ENCODE measurements at places on chromosomes 12 and 14.
A peak's percentile ranks its signal among the peaks of the same experiment; 100 is the strongest.

- no peak overlapping the region for H3K27ac ChIP-seq
- no peaks in the 10 kb centered on the region for H3K27me3 ChIP-seq
- DNase-seq: no peak
- no peak overlapping the region for H3K4me3 ChIP-seq
- H3K4me1 ChIP-seq: peaks cover 14% of the 10 kb centered on the region
- H3K36me3 ChIP-seq: no peaks in the 10 kb centered on the region
Measured at GRCh38 chr12:121613462-121613861, 12.9 kb upstream of the ORAI1 start.

GRCh38 chr12:62839869-62840660 lies 94.9 kb downstream of the PPM1H start:
- no peaks in the 10 kb centered on the region for H3K4me1 ChIP-seq
- H3K27ac ChIP-seq: no peak overlapping the region
- no peaks in the 10 kb centered on the region for H3K36me3 ChIP-seq
- no peaks in the 10 kb centered on the region for H3K27me3 ChIP-seq
- H3K4me3 ChIP-seq: no peak overlapping the region

GRCh38 chr12:104011253-104011652 lies 38.7 kb downstream of the GLT8D2 start:
- no peaks in the 10 kb centered on the region for H3K27me3 ChIP-seq
- DNase-seq: no peak
- H3K27ac ChIP-seq: no peak overlapping the region
- H3K36me3 ChIP-seq: no peaks in the 10 kb centered on the region
- H3K4me3 ChIP-seq: no peak overlapping the region
- H3K4me1 ChIP-seq: no peaks in the 10 kb centered on the region

DNA sequence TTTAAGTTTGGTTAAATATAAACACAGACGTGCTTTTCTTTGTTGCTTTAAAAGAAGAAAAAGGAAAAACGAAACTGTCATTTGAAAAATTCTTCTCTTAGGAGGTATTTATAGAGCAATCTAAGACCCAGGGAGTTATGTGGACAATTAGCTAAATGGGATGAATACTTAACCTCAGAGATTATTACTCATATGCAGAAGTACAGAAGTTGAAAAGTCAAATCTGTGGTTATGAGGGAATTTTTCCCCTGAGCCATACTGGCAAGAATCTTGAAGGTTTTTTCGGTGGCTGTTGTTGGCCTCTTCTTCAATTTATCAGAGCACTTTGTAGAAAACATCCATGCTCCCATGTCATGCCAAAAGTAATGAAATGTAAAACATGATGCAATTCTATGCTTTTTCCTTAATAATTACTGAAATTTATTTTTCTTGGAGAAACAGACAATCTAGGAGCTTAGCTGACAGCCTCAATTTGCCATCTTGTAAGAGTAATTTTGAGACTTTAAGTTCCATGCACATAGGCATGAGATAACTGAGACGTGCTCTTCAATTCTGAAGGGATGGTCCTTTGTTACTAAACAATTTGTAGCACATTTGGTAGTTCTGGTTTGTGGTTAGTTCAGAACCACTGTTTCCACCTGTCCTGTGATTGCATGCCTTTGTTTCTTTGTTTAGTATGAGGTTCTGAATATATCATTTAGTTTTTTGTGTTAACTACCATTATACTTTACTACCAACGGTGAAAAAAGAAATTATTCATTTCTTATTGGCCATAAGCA lies 126.6 kb downstream of the BCAT1 start:
- no peak for DNase-seq
- no peaks in the 10 kb centered on the region for H3K4me1 ChIP-seq
- no peak overlapping the region for H3K4me3 ChIP-seq
- H3K27ac ChIP-seq: no peak overlapping the region
- no peaks in the 10 kb centered on the region for H3K36me3 ChIP-seq

DNA sequence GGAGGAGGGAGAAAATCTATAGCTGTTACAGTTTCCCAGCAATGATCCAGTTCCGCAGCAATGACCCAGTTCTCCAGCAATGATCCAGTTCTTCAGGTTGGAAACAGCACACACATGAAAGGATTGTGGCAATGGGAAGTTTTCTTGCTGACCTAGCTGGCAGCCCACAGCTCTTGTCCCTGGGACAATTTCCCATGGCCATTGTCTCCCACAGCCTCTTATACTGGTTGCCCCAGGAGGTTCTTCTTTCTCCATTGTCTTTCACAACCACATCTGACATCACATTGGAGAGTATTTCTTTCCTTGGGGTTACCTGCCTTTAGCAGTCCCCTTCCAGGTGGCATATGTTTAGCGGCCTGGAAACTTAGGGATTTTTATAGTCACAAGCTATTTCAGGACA lies 209.8 kb upstream of the PLEKHG7 start:
- H3K4me1 ChIP-seq: no peaks in the 10 kb centered on the region
- no peak overlapping the region for H3K4me3 ChIP-seq

DNA sequence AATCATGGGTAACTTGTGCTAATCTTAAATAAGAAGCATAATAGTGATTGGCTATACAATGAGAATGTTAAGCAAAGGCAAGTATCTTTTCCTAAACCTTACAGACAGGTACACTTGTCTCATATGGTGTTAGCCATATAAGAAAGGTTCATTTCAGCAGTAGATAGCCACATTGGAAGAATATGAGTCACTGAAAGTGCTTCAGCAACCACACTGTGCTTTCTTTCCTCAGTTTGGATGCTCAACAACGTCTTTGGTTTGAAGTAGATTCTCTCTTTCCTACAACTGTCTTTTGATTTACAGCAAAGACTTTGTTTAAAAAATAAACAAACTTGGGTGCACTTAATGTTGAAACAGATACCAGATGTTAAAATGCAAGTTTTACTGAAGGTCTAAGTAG lies 8.9 kb downstream of the DDHD1 start:
- H3K4me3 ChIP-seq: no peak overlapping the region
- H3K27me3 ChIP-seq: no peaks in the 10 kb centered on the region
- no peaks in the 10 kb centered on the region for H3K36me3 ChIP-seq
- H3K27ac ChIP-seq: no peak overlapping the region

DNA sequence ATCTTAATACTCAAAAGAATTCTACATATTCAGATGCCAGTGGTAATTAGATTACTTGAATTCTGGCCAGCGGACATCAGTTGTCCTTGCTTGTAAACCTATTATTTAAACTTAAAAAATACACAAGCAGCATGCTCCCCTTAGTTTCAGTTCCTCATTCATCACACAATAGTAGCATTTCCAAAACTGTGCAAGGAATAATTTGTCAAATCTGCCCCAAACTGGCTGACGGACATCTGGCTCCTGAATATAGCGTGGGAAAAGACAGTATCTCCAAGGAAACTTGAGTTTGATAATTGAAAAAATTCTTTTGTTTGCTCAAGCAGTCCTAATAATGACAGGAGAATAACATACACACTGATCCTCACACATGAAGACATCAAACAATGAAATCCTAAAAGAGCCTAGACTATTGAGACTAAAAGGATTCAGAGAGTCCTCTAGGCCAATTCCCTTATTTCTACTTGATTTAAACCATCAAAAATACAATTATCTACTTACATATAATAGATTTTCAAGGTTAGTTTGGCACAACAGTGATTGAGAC lies 90.4 kb downstream of the KIF21A start:
- H3K4me1 ChIP-seq: no peaks in the 10 kb centered on the region
- H3K4me3 ChIP-seq: no peak overlapping the region
- DNase-seq: no peak
- H3K27ac ChIP-seq: no peak overlapping the region
- H3K27me3 ChIP-seq: no peaks in the 10 kb centered on the region
- H3K36me3 ChIP-seq: peaks cover 2% of the 10 kb centered on the region

- DNase-seq: peak; percentile 71
- peaks cover 33% of the 10 kb centered on the region for H3K4me1 ChIP-seq
- no peaks in the 10 kb centered on the region for H3K36me3 ChIP-seq
- H3K27ac ChIP-seq: no peak overlapping the region
- no peaks in the 10 kb centered on the region for H3K27me3 ChIP-seq
Measured at GRCh38 chr12:1662761-1663439, 28.0 kb upstream of the ADIPOR2 start.

GRCh38 chr12:9133216-9133916 lies 17.6 kb upstream of the A2M start:
- no peak overlapping the region for H3K27ac ChIP-seq
- H3K4me1 ChIP-seq: no peaks in the 10 kb centered on the region
- peaks cover 2% of the 10 kb centered on the region for H3K36me3 ChIP-seq
- no peaks in the 10 kb centered on the region for H3K27me3 ChIP-seq
- no peak overlapping the region for H3K4me3 ChIP-seq
- DNase-seq: no peak

GRCh38 chr12:18139989-18140596 lies 50.1 kb upstream of the RERGL start:
- no peaks in the 10 kb centered on the region for H3K4me1 ChIP-seq
- no peaks in the 10 kb centered on the region for H3K36me3 ChIP-seq
- H3K27ac ChIP-seq: no peak overlapping the region
- H3K4me3 ChIP-seq: no peak overlapping the region

DNA sequence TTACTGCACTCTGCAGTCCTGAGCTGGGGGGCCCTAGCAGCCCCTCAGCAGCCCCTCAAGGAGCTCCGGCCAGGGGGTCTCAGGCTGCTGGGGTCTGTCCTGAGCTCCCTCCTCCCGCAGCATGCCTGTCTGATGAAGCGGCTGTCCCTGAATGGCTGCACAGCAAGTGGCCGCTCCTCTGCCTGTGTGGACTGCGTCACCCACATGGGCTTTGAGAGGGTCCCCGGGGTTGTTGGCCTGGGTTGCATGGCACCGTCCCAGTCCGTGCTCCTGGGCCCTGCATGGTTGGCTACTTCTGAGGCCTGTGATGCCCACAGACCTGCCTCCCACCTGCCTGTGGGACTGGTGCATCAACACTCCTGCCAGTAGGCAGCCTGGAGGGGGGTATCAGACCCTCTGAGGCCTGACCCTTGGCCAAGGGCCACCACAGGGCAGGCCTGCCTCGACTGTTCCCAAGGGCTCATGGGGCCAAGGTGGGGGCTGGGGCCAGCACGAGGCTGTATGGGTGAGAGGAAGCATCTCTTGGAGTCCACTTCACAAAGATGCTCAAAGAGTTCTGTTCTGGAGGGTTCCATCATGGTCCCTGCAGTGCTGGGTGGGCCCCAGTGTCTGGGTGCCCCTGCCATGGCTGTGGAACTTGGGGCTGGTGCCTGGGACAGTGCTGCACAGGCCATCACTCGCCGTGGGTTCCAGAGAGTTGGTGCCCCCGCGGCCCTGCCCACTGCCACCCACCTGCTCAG lies 12.2 kb downstream of the CEP170B start:
- no peaks in the 10 kb centered on the region for H3K4me1 ChIP-seq
- H3K36me3 ChIP-seq: no peaks in the 10 kb centered on the region
- no peak overlapping the region for H3K27ac ChIP-seq
- H3K27me3 ChIP-seq: no peaks in the 10 kb centered on the region
- H3K4me3 ChIP-seq: no peak overlapping the region

DNA sequence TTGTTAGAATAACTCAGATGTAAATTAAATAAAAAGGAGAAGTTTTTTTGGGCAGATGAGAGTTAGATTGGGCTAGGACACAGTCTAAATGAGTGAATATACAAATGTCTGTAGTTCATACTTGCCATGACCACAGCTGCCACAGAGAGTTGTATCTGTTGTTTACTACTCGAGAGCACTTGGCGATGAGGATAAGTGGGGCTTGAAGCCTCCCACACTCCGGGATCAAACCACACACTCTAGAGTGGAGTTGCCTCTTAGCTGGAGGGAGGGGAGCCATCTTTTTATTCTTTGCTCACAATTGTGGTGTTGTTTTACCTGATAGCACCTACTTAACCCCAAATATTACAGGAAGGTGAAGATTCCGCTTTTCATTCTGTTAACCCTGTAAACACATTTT lies 27.5 kb downstream of the BEST3 start:
- H3K4me3 ChIP-seq: no peak overlapping the region
- H3K36me3 ChIP-seq: no peaks in the 10 kb centered on the region
- no peaks in the 10 kb centered on the region for H3K27me3 ChIP-seq
- no peaks in the 10 kb centered on the region for H3K4me1 ChIP-seq
- no peak for DNase-seq

GRCh38 chr14:19873178-19873577 lies 1.8 kb upstream of the OR4K2 start:
- no peaks in the 10 kb centered on the region for H3K27me3 ChIP-seq
- H3K4me1 ChIP-seq: no peaks in the 10 kb centered on the region
- no peak overlapping the region for H3K4me3 ChIP-seq
- DNase-seq: no peak
- H3K27ac ChIP-seq: no peak overlapping the region
- no peaks in the 10 kb centered on the region for H3K36me3 ChIP-seq

- H3K4me3 ChIP-seq: no peak overlapping the region
- no peaks in the 10 kb centered on the region for H3K36me3 ChIP-seq
- no peak for DNase-seq
- H3K4me1 ChIP-seq: peaks cover 65% of the 10 kb centered on the region
- H3K27ac ChIP-seq: no peak overlapping the region
- H3K27me3 ChIP-seq: peaks cover 11% of the 10 kb centered on the region
Measured at GRCh38 chr14:24329073-24329663, 5.7 kb downstream of the ADCY4 start.

GRCh38 chr12:121786440-121786825 lies 7.1 kb downstream of the RHOF start:
- peaks cover 22% of the 10 kb centered on the region for H3K36me3 ChIP-seq
- DNase-seq: peak; percentile 49
- no peaks in the 10 kb centered on the region for H3K27me3 ChIP-seq
- H3K4me1 ChIP-seq: peaks cover 100% of the 10 kb centered on the region
- H3K27ac ChIP-seq: peak overlapping the region; percentile 94

DNA sequence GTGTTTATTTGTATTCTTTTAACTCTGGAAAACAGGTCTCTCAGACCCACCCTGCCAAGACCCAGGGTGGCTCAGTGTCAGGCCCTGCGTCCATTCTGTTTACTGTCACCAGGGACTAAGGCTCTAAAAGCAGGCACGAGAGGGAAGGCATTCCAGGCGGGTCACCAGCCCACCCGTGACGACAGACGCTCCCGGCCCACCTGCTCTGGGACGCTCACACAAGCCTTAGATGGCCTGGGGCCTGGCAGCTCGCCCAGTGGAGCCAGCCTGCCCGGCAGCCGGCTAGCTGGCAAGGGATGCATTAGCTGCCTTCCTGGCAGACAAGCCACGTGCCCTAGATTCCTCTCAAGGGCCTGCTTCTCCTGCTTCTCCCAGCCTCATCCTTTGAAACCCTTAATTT lies 9.2 kb upstream of the NUAK1 start:
- no peaks in the 10 kb centered on the region for H3K36me3 ChIP-seq
- H3K4me3 ChIP-seq: no peak overlapping the region
- H3K4me1 ChIP-seq: no peaks in the 10 kb centered on the region
- H3K27me3 ChIP-seq: peaks cover 6% of the 10 kb centered on the region
- no peak for DNase-seq

Data from CD4-positive, alpha-beta T cell (primary cell).